ENCODE measurements at places on chromosomes 4 and X.

GRCh38 chr4:47533689-47534347 is 48.7 kb downstream of the ATP10D start:
- DNase-seq: no peak

GRCh38 chr4:185304541-185304940 is 91.2 kb downstream of the LRP2BP start:
- no peak for DNase-seq

DNA sequence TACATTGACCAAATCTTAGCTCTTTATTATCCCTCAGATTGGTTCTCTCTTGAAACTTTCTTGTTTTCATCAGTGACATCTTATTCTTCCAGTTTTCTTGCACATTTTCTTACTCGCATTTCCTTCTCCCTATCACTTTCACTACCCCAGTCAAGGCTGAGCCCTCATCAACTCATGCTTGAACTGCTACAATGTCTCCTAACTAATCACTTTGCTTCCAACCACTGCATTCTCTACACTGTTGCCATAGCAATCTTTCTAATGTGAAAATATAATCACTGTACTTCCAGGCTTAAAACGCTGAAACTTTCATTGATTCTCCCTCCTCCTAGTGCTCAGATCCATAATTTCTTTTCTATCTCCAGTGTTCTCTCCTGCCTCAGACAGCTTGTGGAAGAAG is 22.2 kb upstream of the LPAR4 start:
- no peak for DNase-seq

DNA sequence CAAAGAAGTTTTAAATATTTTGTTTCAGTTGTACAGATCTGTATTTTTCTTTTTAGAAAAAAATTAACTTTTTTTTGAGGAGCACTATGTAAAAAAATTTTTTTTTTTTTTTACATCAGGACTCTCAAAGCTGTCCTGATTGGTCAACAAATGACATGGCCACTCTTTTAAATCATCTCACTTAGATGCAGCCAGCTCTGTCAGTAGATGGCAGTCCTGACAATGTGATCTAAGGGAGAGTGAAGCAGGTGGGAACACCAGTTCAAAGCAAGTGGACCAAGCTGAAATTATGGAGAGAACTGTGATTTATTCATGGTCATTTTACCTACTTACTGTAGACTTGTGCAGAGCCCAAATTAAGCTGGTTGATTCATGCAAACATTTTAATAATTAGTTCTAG is 174.7 kb upstream of the GPRIN3 start:
- peak; percentile 18 for DNase-seq

DNA sequence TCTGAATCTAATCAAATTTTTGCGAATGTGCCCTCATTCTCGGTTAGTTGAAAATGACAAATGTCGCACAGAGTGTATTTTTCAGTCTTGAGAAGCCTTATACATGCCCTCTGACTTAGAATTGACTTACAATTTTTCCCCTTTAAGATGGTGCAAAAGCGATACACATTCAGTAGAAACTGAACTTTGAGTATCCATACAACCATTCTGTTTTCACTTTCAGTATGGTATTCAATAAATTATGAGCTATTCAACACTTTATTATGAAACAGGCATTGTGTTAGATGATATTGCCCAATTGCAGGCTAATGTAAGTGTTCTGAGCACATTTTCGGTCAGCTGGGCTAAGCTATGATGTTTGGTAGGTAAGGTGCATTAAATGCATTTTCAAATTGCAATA is 43.4 kb downstream of the SLC9A7 start:
- DNase-seq: no peak

DNA sequence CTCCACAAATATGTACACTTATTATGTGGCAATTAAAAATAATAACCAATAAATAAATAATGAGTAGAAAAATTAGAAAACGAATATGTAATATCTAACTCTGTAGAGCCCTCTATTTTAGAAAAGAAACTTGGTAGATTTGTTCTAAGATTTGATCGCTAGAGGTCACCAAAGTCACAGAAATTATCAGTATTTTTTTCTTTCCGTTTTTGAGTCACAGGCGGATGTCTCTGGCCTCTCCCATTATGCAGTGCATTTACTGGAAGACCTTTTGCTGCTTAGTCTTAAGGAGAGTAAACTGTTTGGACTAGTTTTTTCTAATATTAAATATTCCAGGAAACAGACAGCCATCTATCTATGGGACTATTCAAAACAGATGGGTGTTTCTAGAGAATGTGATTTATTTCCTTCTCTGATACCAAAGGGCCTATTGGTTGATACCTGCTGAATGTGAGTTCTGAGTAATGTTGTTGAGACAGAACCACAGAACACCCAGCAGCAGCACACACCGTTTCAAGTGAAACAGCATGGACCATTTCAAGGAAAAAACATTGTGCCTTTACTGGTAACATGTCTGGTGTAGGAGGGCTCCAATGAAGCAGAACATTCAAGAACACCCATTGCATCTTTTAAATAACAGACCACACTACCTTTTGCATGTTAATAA is 34.0 kb upstream of the GYPA start:
- peak; percentile 65 for DNase-seq
